HuH-7.5 (cell line): ENCODE measurements at places on chromosomes 16 and 17.

DNA sequence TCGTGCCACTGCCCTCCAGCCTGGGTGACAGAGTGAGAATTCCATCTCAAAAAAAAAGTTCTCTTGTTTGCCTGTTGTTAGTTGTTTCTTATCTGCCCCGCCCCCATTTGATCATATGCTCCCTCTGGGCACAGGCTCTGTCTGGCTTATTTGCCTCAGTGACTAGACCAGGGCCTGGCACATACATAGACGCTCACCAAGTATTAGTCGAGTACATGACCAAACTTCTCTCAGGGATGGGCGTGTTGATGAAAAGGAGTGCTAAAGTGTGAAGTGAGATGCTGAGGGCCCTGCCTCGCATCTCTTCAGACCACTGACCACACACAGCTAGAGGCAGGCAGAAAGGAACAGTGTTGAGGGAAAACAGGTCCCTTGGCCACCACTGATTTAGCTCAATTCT is 3.3 kb upstream of the HELZ start:
- no peak for DNase-seq

- DNase-seq, result no peak
Measured at GRCh38 chr16:12971241-12971640, 69.8 kb downstream of the SHISA9 start.

- no peak for DNase-seq
Measured at GRCh38 chr16:17632667-17633066, 161.9 kb upstream of the XYLT1 start.

DNA sequence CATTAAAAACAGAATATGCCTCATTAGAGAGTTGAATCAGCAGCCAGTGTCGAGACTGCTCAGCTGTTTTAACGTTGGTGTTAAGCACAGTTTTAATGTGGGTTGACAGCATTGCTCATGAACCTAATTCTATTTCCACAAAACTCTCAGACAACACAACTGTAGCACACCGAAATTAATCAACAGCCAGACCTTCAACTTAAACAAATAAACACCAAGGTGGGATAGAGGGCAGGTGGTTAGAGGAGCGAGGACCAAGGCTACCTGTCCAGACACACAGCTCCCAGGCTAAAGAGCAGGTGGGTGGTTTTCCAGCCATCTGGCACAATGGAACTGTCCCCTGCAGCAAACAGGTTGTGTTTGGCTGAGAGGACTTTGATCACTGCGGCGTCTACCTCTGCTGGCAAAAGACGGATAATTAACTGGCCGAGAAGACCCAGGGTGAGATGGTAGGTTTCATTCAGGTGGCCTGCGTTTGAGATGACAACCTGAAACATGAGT is 69.6 kb upstream of the ATP2A3 start:
- no peak for DNase-seq

DNA sequence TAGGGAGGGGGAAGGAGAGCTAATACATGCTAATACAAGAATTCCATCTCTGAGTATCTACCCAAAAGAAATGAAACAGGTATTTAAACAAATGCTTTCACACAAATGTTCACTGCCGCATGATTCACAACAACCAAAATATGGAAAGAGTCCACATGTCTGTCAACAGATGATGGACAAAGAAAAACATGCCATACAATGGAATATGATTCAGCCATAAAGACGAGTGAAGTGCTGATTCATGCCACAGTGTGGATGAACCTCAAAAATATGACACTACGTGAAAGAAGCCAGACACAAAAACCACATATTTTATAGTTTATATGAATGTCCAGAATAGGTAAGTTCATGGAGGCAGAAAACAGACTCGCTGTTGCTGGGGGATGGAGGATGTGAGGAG is 321.4 kb downstream of the FOXL1 start:
- DNase-seq, result no peak

GRCh38 chr16:31216422-31217135 is at the start of gene PYDC1:
Gene PYDC1 (minus strand): TSS chr16:31217135. CDS start chr16:31217028, 107 bp downstream.
- DNase-seq, result no peak

DNA sequence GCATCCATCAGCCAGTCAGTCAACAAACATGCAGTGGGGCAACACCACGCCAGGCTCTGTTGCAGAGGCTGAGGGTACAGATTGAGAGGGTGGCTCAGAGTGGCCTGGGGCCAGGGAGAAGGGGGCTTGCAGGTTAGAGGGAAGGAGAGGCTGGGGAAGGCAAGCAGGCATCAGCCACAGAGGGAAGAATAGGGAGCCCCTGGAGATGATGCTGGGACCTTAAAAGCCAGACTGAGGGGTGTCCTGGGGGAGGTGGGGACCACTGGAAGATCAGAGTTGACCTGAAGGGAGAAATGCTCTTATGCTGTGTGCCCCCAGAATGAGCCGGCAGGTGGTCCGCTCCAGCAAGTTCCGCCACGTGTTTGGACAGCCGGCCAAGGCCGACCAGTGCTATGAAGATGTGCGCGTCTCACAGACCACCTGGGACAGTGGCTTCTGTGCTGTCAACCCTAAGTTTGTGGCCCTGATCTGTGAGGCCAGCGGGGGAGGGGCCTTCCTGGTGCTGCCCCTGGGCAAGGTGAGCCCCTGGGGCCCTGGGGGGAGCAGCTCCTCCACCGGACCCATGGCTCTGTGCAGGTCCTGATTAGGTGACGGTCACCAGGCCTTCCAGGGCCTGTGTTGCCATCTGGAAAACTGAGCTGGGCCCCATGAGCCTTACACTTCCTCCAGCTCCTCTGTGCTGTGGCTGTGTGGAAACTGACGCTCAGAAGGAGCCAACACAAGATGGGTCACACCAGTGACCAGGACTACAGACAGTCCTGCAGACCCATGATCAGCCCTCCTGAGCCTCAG is 1.7 kb downstream of the CORO1A start:
- no peak for DNase-seq
